Activated CD4-positive, alpha-beta T cell treated with anti-CD3 and anti-CD28 coated beads for 24 hours (primary cell): ENCODE measurements at places on chromosomes 12 and 14.

GRCh38 chr14:51457843-51458562 is 193.7 kb upstream of the FRMD6 start:
- no peak for DNase-seq

- DNase-seq = peak; percentile 35
These were observed 23.8 kb upstream of the LRTM2 start for GRCh38 chr12:1796515-1797010.

DNA sequence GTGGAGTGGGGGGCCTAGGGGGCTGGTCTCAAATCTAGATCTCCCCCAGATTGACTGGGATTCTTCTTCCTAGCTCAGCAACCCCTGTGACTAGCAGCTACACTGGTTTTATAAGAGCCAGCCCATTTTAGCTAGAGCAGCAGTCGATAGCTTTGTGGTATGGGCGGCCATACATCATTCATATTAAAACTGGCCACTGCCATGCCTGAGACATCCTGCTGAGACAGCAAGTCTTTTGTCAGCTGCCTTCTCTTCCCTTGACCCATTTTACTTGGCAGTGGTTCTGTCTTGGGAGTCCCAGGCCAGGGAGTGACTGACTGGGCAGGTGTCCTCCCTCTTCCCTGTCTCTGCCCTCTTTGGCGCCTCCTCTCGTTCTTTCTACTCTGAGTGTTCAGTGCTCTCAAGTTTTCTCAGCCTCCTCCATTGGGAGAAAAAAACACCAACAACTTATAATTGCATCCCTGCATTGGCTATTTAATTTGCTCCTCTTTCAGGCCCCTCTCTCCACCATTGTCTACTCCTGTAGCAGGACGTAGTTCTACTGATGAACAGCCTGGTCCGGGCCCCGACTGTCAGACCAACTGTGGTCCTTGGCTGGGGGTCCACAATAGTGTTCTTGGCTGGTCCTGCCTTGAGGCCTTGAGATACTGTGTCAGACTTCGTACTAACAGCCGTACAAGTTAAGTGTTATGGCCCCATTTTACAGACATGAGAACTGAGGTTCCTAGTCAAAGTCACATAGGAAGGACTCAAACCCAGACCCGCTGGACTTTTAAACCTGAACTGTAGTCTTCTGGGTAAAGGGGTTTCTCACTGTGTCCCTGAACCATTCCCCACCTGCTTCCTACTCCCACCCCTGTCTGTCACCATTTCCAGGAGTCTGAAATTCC is 18.3 kb upstream of the JDP2 start:
- DNase-seq = no peak

DNA sequence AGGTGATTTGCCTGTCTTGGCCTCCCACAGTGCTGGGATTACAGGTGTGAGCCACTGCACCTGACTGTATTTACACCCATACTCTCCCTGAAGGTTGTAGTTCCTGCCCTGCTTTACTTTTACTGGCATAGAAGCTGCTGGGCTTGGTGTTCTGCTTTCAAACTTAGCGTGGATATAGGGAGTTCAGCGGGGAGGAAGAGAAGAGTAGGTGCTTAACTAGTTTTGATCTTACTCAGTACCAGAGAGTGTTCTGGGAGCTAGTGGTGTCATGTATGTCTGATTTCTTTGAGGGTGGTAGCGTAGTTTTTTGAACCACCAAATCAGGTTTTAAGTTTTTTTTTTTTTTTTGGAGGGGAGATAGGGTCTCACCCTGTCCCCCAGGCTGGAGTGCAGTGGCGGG is 13.8 kb downstream of the RCOR1 start:
- no peak for DNase-seq

DNA sequence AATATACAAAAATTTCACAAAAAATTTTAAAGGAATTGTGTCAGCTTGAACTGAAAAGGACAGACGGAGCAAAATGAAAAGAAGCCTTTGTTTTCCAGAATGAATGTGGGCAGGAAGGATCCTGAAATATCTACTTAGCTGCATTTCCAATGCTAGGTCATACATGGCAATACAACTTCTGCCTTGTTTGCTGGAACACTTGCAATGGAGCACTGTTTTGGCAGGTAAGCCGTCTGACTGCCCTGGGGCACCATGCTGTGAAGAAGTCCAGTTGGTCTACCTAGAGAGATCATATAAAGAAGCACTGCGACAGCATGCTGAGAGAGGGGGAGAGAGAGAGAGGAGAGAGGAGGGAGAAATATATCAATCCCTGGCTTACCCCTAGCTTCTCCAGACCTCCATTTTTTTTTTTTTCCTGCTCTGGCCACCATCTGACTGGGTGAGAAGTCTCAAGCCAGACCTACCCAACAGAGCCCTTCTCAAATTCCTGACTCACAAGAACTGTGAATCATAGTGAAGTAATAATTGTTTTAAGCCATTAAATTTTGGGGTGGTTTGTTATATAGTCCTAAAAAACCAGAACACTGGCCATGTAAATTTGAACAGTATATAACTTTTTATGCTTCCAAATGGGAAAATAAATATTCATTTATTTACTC is 97.1 kb upstream of the PRICKLE1 start:
- DNase-seq = no peak

DNA sequence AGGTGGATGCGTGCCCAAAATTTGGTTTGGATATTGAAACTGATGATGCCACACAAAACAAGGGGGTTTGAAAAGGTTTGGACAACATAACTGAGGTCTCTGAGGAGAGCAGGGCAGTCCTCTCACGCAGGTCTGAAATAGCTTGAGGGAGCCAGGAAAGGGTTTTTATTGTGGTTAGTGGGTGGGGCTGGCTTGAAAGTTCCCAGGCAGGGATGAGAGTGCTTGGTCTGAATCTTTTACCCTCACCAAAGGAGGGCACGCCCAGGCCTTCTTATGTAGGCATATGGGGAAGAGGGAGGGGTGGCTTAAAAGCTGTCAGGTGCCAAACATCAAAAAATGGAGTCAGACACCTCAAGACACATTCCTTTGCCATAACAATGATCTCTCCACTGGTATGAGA is 493.1 kb upstream of the CCDC196 start:
- no peak for DNase-seq

GRCh38 chr12:162467-163307 is 51.3 kb downstream of the SLC6A12 start:
- no peak for DNase-seq

DNA sequence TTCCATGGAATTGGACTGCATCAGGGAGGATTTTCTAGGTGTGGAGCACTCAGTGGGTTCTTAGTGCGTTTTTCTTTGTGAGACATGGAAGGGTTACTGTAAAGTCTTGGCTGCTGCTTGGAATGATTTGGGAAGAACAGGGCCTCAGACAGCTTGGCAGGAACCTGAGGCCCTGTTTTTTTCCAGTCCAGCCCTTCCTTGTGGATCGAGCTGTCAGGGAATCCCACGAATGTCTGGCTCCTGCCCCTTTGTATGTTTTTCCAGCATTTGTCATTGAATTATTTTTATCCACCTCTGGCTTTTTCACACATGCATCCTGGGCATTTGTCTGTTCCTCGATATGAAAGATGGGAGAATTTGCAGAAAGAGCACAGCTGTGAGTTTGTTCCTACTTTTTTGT is 158.5 kb downstream of the TGFB3 start:
- no peak for DNase-seq

- DNase-seq = no peak
These were observed 14.1 kb downstream of the VRK1 start for GRCh38 chr14:96811265-96811664.

GRCh38 chr14:89129570-89129969 is 287.5 kb downstream of the FOXN3 start:
- DNase-seq = no peak

- no peak for DNase-seq
These were observed 36.1 kb downstream of the SNX6 start for GRCh38 chr14:34593740-34594375.

DNA sequence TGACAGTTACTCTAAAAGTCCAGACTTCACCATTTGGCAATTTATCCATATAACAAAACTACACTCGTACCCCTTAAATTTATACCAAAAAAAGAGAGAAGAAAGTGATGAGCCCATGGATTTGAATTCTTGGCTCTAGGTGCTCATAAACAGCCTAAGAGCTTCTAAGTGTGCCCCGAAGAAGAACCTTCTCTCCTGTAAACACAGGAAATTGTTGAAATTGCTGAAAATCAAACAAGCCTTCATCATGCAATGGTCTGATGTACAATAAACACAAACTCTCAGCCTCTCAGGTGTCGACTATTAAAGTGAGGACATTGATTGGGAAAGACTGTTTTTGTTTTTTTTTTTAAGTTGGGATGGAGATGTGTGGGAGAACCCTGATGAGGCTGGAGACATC is 21.8 kb downstream of the PDE6H start:
- no peak for DNase-seq

DNA sequence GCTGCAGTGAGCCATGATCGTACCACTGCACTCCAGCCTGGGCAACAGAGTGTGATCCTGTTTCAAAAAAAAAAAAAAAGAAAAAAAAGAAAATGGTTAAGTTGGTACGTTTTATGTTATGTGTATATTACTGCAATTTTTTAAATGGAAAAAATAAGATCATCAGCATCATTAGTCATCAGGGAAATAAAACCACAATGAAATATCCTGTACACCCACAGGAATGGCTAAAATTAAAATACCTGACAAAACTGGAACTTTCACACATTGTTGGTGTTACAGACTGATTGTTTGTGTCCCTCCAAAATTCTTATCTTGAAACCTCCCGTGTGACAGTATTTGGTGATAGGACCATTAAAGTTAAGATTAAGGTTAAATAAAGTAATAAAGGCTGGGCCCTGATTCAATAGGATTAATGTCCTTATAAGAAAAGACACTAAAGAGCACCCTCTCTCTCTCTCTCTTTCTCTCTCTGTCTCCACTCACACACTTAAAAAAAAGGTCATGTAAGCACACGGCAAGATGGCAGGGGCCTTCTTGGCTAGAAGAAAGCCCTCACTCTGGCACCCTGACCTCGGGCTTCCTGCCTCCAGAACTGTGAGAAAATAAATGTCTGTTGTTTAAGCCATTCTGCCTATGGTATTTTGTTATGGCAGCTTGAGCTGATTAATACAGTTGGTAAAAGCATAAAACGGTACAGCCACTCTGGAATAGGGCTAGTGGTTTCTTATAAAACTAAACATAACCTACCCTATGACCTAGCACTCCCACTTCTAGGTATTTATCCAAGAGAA is 48.3 kb upstream of the ZFP36L1 start:
- no peak for DNase-seq
